ENCODE measurements at places on chromosomes 11 and 22.

GRCh38 chr11:69601011-69601975 lies 39.7 kb upstream of the CCND1 start:
- DNase-seq: no peak

DNA sequence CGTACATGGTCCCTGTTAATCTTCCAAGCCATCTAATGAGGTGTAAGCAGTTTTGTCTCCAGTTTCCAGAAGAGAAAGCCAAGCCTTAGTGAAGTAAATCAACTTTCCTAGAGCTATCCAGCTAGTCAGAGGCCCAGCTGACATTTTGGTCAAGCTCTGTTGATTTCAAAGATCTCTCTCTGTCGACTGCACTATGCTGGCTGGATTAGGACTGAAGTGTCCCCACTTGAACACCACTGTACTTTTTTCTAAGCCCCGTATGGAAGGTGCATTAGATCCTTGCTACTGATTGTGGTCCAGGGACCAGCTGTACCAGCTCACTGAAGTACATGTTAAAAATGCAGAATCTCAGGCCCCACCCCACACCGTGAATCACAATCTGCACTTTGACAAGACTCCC lies 176.5 kb upstream of the NAV2 start:
- no peak for DNase-seq

- DNase-seq: no peak
These were observed 44.7 kb downstream of the CADM1 start for GRCh38 chr11:115459563-115459962.

GRCh38 chr22:47205554-47205953 lies 443.1 kb downstream of the TBC1D22A start:
- DNase-seq: no peak

DNA sequence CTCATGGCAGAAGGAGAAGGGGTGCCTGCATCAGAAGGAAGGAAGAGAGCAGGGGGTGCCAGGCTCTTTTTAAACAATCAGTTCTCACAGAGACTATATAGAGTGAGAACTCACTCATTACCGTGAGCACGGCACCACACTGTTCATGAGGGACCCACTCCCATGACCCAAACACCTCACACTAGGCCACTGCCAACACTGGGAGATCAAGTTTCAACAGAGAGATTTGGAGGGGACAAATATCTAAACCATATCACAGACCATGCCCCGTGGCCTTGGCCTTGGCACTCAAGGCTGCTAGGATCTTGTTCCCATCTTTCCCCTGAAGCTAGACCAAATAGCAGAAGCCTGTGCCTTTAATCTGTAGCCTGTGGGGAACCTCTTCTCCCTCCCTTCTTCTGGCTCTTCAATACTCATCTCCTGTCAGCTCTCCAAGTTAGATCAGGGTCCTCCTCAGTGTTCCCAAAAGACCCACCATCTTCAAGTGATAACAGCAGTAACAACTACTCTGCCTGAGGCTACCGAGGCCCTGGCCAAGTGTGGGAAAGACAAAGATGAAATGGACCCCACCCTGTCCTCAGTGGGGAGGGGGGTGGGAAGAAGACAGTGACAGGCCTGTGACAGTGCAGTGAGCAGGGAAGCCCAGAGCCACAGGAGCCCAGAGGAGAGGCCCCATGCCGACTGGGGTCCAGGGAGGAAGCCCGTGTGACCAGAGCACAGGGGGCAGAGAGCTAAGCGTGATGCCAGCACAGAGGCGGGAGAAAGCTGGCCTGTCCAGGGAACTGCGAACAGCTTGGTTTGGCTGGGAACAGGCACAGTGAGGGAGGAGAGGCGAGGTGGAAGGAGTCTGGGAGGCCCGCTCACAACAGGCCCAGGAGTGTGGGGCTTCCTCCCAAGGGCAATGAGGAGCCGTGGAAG lies 72.6 kb downstream of the MYO7A start:
- DNase-seq: no peak

- peak; percentile 16 for DNase-seq
These were observed 38.0 kb downstream of the EXT2 start for GRCh38 chr11:44133335-44133946.

GRCh38 chr11:12246989-12247388 lies 130.4 kb upstream of the PARVA start:
- DNase-seq: no peak

DNA sequence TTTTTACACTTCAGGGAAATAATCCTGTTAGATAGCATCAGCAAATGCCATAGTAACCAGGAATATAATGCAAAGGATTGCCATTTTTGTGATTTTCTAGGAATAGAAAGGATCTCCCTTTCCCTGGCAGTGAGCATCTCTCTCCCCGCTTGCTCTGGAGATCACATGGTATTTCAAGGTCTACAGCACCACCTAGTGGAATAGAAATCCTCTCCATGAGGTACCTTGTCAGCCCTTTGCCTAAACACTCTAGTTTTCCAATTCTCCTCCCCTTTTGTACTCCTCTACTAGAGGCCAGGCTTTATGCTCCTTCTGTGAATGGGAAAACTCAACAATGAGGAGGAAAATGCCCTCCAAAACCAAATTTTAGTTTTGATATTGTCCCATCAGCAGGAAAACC lies 78.4 kb downstream of the XRRA1 start:
- no peak for DNase-seq

DNA sequence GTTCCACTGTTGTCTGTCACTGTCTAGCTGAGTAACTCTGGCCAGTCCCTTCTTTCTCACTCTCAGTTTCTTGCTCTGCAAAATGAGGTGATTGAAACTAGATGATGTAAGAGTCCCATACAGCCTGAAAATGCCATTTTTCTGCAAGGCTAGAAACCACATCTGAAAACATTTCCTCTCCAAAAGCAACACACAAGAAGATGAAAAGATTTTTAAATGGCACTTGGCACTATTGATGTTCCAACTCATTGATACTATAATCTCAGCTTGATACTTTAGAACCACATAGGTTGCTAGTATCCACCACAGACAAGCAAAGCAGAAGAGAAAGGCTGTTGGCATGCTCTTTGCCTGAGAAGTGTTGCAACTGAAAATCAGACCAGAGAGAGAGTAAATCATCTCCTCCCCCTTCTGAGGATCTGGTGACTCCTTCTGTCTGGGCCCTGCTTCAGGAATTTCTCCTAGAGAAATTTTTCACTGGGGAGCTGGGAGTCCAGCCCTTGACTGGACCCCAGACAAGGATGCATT lies 1217.9 kb downstream of the LRRC4C start:
- no peak for DNase-seq

DNA sequence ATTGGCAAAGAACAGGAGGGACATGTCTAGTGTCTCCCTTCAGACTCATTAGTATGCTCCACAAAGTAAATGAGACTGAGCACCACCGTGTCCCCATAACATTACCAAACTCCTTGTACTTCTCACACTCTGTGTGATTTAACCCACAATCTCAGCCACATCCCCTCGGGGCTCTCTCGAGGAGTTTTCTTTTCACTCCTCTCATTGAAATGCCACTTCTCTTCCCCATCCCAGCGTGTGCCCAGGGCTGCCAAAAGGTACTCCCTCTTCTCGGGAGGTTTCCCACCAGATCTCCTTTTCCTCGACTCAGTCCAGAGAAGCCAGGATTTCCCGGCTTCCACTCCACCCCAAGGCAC lies 1.1 kb downstream of the RBFOX2 start:
- peak; percentile 46 for DNase-seq

DNA sequence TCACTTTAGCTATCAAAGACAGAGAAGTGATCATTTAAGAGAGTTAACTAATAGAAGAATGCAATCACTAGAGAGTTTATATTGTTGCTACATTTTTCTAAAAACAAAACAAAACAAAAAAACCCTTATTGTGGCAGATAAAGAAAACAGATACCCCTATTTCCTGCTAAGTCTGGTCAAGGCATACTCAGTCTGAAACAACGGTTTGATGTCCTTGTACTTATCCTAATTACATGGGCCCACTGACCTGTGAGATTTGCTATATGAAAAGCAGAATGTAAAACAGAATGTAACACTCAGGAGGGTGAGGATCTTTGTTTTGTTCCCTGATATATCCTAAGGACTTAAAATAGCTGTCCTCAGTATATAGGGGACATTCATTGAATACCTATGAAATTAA lies 24.6 kb downstream of the MAML2 start:
- no peak for DNase-seq

DNA sequence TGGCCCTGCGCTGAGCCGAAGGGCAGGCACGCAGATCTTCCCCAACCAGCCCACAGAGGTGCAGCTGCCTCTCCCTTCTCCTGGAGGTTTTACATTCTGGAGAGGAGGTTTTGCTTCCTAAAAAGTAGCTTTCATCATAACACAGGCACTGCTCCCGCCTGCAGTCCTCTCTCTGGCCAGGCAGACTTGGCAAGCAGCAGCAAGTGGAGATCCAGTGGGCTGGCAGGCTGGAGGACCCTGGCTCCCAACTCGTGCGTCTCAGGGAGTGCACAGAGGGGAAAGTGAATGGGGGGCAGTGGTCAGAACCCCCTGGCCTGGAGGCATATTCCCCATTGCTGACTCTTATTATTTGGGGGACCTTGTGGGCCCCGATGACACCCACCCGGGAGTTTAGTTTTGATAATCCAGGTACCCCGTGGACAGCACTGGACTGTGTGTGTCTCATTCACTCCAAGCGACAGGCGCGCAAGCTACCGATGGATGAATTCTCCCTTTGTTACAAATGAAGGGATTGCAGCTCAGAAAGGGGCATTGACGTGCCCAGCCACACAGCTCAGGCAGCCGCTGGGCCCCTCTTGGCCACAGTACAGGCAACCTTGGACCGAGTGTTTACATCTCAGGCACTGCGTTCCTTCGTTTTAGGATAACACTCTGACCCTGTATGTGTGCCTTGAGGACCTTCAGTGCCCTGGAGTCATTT lies 1223.9 kb downstream of the BRD1 start:
- DNase-seq: no peak

DNA sequence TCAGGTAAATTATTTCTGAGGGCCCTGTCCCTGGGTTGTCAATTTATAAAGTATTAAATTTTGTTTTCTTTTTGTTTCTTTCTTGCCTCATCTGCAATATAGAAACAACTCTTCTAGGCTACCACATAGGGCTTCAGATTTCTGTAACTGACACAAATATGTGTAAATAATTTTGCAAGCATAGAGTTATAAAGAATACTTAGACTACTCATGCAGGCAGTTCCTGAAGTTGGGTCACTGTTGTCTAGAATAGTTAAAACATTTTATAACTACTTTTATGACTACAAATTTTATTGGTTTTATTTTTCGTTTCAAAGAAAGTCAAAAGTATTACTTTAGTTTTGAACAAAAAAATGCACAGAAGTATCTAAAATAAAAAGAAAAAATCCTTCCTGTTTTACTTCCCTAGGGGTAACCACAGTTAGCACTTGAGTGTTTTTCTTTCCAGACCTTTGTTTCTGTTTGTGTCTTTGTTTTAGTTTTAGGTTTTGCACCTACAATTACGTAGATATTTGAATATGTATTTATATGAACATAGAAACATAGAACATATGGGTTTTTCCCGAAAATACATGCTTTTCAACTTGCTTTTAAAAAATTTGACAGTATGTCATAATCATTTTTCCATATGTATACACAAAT lies 12.4 kb upstream of the TMEM123 start:
- peak; percentile 54 for DNase-seq

DNA sequence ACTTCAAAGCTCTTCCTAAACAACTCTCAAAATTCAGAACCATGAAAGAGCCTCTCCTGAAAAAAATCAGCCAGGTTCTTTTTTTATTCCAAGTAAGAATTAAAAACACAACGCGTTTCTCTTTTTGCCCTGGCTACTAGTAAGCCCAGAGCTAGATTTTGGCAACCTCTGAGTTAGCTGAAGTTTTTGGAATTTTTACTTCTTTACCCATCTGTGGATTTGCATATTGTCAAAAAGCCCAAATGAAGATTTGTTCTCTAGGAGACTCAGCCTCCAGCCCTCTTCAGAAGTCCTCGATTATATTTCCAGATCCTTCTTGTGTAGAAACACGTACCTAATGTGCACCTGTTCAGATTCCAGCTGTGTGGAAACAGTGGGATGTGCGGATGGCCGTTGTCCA lies 517.9 kb downstream of the TBC1D22A start:
- DNase-seq: no peak

GRCh38 chr11:63917692-63918506 lies 935 bp upstream of the RCOR2 start:
- no peak for DNase-seq

DNA sequence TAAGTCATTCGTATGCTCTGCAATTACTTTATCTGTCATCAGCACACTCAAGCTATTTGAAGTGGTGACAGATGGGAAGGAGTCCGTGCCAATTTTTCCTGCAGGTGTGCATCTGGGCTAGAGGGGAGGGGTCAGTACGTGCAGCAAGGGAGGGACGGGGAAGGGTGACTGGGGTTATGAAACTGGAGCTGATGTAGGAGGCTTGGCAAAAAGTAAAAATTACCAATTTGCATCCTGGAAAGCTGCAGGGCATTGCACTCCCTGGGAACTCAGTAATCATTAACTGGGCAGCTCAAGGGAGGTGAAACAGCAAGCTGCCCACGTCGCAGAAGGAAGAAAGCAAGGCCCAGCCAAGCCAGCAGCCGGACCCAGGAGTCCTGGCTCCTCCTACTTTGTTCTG lies 87.1 kb upstream of the TMEM45B start:
- DNase-seq: no peak

- DNase-seq: no peak
These were observed 109.3 kb upstream of the BMAL1 start for GRCh38 chr11:13168271-13168670.

GRCh38 chr11:47327949-47328348 lies 24.6 kb downstream of the MYBPC3 start:
- DNase-seq: no peak

- no peak for DNase-seq
These were observed 19.5 kb downstream of the ADAMTS8 start for GRCh38 chr11:130408901-130409300.

DNA sequence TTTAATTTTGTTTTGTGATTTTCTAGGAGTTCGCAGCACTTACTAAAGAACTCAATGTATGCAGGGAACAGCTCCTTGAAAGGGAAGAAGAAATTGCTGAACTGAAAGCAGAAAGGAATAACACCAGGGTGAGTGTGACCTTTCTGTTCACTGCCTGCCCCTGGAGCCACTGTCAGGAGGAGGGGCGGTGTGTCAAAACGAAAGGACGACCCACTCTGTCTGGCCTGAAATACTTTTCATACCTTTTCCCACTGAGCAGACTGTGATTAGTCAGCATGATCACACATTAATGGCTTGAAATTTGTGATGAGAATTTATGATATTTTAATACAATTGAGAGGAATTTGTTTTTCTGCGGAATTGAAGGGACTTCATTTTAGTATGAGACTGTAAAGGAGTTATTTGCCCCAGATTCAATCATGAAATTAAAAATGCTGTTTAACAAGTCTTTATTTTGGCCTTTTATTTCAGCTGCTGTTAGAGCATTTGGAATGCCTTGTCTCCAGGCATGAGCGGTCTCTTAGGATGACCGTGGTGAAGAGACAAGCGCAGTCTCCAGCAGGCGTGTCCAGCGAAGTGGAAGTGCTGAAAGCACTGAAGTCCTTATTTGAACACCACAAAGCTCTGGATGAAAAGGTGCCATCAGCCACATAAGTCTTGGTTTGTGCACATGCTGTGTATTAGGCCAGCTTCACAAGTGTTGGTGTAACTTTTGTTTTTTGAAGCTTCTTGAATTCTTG lies 54.1 kb downstream of the PPFIA1 start:
- DNase-seq: no peak

- DNase-seq: peak; percentile 20
These were observed 97.5 kb upstream of the CCDC179 start for GRCh38 chr11:22957786-22958185.
